T-helper 2 cell (primary cell): ENCODE measurements at places on chromosomes 16 and 17.

- DNase-seq: peak; percentile 17
Measured at GRCh38 chr17:58577696-58578095, 63.3 kb upstream of the MTMR4 start.

DNA sequence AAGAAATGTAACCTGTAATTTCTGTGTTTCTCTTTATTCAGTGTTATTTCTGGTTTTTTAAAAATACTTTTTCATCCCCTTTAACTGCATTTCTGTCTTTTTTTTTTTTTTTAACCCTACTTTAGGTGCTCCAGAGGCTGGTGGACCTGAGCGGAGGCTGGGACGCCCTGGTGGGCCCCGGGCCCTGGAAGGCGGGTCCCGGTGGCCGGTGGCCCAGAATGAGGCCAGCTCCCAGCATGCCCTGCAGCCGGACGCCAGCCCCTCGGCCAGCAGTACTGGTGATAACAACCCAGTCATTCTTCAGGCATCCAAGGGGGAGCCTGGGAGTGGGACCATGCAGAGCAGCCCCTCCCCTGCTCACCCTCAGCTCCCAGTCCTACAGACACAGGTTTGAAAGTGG is 1.5 kb downstream of the SRCAP start:
- no peak for DNase-seq

- no peak for DNase-seq
Measured at GRCh38 chr17:50938821-50939541, 72.8 kb upstream of the TOB1 start.

DNA sequence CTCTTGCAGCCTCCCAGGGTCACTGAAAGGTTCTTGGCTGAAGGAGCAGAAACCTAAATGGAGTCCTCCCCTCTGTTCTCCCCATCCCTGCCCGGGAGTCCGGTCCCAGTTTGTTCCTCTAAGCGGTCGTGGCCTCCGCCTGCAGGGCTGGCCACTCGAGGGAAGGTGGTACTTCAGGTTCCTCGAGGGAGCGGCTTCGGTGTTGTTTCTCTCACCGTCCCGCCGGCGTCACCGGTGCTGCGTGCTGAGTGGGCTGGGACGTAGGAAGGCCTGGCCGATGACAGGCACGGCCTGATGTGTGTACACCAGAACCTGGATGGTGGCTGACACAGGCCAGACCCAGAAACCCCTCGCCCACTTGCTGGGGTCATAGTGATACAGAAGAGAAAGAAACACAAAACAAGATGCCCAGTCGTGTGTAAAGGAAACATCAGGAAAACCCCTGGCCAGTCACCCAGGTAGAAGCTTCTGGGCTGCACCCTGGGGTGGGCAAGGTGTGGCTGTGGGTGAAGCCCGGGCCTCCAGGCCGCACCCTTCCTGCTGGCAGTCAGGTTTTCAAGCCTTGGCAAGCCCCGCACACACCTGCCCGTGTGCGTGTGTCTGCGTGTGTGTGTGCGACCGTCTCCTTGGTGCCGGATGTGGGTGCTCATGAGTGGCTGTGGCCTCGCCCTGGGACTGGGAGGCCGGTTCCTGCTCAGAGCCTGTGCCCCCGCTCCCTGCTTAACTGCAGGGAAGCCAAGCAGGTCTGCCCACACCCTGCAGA is 52.0 kb downstream of the BAIAP2 start:
- no peak for DNase-seq

- DNase-seq: no peak
Measured at GRCh38 chr17:33335491-33336173, 42.5 kb upstream of the ASIC2 start.

DNA sequence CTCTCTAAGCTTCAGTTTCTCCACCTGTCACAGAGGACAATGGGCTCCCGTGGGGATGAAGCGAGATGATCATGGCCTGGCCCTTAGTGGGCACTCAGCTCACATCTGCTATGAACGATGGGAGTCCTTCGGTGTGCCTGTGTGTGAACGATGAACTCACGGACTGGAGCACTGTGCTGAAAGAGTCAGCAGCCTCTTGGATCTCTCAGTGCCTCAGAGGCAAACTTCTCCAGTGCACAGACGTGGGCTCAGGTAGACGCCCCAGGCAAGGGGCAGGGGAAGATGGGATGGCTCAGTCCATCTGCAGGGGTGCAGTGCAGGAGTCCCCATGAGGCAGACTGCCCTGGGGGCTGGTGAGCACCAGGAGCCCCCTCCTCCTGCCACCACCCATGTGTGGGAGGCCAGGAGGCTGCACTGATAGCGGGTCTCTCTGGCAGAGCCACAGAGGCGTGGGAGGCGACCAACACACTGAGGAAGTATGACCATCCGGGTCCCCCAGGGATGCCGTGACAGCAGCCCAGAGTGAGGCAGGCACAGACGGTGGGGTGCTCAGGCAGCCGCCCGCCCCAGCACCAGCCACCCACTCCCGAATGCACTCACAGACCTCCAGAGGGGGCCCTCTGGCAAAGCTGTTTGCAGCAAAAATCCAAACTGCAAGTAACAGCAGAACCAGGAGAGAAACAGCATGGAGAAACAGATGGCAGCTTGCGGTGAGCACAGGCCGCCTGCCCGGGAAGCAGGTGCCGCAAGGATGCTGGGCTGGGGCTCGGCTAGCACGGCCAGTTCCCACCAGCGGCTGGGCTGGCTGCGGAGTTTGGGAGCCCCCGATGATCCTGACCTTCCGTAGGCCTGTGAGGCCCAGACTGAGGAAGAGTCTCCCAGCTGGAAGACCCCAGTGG is 82.7 kb downstream of the RPH3AL start:
- DNase-seq: no peak

GRCh38 chr17:39198186-39198566 is 707 bp upstream of the CACNB1 start:
- no peak for DNase-seq

DNA sequence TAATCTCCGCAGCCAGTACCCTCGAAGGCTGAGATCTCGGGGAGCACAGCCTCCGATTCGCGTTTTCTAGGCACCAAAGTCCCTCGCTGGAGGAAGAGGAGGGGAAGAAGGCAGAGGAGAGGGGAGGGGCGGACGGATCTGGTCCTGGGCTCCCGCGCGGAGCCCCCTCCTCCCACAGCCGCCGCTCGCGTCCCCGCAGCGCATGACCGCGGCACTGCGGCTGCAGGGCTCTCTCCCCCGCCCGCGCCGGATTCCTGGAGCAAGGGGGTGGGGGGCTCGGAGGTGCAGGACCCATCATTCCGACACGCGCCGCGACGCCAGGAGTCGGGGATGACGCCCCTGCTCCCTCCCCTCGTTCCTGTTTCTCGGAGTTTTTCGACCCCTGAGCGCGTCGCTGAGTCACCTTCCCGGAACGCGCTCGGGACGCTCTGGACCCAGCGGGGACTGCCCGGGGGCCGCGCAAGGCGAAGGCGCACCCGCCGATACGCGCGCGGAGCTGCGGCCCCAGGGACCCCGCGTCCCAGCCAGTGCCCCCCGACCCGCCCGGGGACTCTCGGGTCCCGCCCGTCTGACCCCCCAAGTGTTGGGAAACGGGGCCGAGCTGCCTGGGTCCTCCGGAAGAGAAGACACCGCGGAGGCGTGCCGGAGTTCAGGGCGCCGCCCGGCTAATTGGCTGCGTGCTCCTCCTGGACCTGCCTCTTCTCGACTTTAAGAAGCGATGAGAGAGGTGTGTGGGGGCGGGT is 1.4 kb upstream of the SPHK1 start:
- peak; percentile 40 for DNase-seq

DNA sequence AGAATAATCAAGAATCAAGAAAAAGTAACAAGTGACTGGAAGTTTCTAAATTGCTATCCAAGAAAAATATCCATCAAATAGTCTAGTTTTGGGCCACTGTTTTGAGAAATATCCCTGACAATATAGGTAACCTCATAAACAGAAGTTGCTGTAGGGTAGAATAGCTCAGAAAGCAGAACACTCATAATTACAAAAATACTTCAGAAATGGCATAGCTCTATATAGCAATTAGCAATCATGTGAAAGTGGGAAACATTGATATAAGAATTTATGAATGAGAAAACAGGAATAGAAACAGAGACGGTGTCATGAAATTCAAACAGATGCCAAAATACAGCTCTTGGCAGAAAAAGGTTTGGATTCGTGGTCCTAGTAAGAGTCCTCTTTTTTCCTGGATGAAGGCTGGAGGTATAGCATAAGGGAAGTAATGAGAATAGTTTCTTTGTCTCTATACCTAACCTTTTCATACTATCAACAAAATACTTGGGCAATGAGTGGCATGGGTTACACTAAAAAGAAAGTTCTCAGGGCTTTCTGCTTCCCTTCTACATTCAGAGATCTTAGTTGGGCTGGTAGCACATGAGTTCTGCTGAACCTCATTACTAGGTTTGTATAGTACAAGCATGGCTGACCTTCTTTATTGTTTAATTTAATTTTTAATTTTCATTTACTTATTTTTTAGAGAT is 33.5 kb downstream of the SPAG9 start:
- no peak for DNase-seq

DNA sequence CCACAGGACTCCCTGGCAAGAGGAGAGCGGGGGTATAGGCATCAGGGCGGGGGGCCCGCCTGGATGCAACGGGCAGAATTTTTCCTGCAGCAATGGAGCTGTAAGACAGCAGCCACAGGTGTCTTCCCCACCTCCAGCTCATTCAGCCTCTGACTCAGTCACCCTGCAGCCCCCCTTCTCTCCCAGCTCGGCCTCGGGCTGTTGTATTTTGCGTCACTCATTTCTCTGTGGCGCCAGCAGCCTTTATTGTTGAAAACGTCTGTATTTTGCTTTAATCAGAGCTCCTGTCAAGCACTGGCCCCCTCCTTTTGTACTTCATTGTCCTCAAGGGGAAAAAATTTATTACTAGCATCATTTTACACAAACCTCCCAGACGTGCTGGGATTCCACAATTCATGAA is 117.7 kb downstream of the WSCD1 start:
- DNase-seq: no peak

GRCh38 chr17:77881545-77881944 is 77.0 kb upstream of the TNRC6C start:
- DNase-seq: peak; percentile 95

DNA sequence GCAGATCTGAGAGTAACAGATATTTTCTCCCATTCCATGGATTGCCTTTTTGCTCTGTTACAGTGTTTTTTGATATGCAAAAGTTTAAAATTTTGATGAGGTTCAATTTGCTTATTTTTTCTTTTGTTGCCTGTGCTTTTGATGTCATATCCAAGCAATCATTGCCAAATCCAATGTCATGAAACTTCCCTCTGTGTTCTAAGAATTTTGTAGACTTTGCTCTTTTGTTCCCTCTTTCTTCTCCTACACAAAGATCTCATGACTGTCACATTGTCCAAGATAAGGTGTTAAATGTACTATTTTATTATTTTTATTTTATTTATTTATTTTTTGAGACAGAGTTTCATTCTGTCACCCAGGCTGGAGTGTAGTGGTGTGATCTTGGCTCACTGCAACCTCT is 18.9 kb upstream of the KCNH6 start:
- DNase-seq: no peak

DNA sequence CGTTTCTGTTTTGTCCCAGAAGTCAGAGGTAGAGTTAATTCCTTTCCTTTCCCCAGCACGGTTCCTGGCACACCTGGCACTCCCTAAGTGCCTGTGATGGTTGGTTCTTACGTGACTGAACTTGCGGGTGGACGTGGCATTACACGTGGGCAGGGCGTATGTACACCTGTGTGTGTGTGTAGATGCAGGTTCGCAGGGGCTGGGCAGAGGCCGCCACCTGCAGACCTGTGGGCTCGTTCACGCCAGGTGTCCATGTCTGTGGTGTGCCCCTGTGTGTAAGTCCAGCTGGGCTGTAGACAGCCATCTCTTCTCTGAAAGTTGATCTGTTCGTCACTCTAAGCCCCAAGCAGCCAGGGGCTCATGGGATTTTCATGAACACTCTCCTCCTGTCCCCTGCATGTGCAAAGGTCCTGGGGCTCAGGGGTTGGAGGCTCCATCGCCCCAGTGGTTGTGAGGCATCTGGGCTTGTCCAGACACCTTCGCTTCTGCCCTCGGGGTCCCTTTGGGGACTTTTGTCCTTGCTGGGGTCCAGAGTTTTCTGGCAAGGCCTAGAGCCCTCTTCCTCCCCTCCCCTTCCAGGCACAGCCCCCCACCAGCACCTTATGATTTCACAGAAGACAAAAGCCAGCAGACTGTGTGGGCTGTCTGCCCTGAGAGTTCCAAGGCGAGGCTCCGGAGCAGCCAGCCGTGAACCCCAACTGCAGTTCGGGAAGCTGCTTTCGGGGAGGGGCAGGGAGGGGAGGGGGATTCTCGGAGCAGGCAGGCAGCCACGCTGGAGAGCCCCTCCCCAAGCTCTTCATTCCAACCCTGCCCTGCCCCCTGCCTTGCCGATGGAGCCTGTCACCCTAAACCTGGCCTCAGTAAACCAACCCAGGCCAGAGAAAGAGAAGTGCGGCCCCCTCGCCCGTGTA is 5.4 kb upstream of the FSCN2 start:
- no peak for DNase-seq

- no peak for DNase-seq
Measured at GRCh38 chr17:8019665-8020650, 17.5 kb downstream of the GUCY2D start.

GRCh38 chr17:47252209-47252608 is 1.4 kb upstream of the ITGB3 start:
- no peak for DNase-seq

- DNase-seq: no peak
Measured at GRCh38 chr16:84854759-84855158, 35.0 kb downstream of the CRISPLD2 start.

GRCh38 chr17:65356536-65356935 is 204.9 kb downstream of the AXIN2 start:
- no peak for DNase-seq

GRCh38 chr17:4807605-4808377 is 839 bp downstream of the PLD2 start:
- no peak for DNase-seq

DNA sequence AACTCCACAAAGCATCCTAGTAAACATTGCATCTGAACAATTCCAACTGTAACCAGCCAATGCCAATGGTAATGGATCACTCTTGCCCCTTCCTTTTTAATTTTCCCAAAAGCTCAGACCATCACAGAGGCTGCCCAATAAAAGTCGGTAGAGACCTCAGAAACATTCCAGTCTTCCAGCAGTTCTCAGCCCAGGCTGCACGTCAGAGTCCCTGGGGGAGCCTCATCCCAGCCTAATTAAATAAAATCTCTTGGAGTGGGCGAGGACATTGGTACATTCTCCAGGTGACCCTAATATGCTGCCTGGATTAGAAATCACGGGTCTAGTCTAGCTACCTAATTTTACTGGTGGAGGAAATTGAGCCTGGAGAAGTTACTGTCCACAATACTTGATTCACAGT is 117.1 kb upstream of the MYOCD start:
- no peak for DNase-seq

- no peak for DNase-seq
Measured at GRCh38 chr17:80221351-80222105, 1.3 kb downstream of the SLC26A11 start.

- no peak for DNase-seq
Measured at GRCh38 chr16:71927383-71927782, 32.1 kb downstream of the IST1 start.

DNA sequence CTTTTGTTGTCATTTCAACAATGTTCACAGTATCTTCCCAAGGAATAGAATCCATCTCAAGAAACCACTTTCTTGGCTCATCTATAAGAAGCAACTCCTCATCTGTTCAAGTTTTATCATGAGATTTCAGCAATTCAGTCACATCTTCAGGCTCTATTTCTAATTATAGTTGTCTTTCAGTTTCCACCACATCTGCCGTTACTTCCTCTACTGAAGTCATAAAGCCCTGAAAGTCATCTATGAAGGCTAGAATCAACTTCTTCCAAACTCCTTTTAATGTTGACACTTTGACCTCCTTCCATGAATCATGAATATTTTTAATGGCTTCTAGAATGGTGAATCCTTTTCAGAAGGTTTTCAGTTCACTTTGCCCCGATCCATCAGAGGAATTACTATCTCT is 102.1 kb downstream of the CDH13 start:
- no peak for DNase-seq
